ENCODE measurements at places on chromosomes 4 and X.

DNA sequence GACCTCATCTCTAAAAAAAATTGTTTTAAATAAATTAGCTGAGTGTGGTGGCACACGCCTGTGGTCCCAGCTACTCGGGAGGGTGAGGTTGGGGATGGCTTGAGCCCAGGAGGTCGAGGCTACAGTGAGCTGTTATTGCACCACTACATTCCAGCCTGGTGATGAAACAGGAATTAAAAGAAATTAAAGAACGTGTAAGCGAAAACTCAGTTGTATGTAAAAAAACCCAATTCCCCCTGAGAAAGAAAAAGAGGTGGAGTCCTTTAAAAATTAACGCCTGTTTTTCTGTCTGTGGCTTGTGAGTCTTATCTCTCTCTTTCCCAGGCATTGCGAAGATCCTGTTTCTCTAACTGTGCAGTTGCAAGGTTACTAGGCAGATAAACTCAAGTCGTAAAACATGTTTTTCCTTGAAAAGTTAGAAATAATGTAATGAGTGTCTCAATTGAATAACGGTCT, 22.1 kb downstream of the EPGN start:
- DNase-seq: no peak

DNA sequence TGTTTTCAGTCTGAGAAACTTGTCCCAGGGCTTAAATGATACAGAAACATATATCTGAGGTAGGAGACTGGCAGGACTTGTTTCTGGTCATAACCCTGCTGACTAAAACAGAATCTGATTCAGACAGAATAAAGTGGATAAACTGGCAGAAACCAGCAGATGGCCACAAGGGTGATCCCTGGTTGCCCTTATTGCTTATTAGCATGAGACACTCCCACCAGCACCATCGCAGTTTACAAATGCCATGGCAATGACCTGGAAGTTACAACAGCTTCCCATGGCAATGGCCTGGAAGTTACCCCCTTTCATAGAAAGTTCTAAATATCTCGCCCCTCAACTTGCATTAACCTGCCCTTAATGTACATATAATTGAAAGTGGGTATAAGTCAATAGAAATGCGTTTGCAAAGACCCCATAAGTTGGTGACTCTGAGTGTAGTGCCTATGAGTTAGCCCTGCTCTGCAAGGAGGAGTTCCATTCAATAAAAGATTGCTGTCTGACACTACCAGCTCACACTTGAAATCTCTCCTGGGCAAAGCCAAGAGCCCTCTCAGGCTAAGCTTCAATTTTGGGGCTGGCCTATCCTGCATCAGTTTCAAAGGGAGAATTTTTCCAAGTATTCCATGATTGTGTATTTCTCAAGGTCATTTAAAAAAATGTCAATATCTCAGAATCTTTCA, 52.9 kb upstream of the PAGE5 start:
- DNase-seq: no peak

GRCh38 chrX:105349476-105349875, 129.0 kb upstream of the TEX13A start:
- DNase-seq: no peak

- DNase-seq: no peak
Observed at GRCh38 chrX:1610166-1610565, 4.7 kb upstream of the ASMT start.

DNA sequence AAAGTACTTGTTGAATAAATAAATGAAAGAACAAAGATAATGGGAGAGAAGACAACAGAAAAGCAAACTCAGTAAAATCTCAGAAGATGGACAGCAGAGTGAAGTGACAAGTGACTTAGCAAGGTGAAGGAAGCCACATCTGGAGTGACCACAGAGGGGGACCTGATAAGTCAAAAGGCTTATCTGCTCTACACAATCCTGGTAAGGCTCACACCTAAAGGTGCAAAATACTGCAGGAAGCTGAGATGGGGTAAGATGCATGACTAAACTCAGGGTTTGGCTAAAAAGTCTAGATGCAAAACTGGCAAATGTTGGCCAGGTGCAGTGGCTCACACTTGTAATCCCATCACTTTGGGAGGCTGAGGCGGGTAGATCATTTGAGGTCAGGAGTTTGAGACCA, 22.2 kb downstream of the TRMT2B start:
- no peak for DNase-seq

DNA sequence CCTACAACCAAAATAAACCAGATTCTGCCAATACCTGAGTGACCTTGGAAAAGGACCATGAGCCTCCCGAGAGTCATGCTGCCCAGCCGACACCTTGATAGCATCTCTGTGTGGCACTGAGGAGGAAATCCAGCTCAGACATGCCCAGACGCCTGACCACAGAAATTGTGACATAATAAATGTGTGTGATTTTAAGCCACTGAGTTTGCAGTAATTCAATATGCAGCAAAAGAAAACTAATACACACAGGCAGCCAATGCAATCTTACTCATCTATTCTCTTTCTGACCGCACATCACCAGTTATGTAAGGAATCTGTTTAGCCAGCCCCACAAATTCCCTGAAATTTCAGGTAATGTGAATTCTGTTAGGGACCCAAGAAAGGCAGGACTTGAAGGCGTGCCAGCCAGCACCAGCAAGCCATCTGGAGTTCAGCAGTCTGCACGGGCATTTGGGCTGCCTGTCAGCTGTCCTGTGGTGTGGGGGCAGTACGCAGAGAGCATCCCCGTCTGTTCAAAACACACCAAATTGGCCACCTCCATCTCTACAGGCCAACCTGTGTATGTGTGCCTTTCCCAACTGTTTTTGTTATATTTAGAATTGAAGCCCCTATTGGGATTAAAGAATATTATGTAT, 176.4 kb downstream of the NLGN4X start:
- no peak for DNase-seq

- no peak for DNase-seq
Observed at GRCh38 chr4:47829438-47829837, 8.4 kb downstream of the CORIN start.
